GM23248 (cell line): ENCODE measurements at places on chromosomes 1 and 21. TPM values are rescaled to one million over a fixed set of nuclear protein-coding genes. Genes with fewer than 3 reads are reported as not detected.

KRTAP21-2 gene
- not detected in 2 replicates for total RNA-seq

- no peak overlapping the region for H3K4me3 ChIP-seq
- H3K4me1 ChIP-seq, result peaks cover 14% of the 10 kb centered on the region
- DNase-seq, result peak; percentile 44
- no peak overlapping the region for H3K27ac ChIP-seq
Observed at GRCh38 chr21:43372663-43373361, 54.1 kb downstream of the SIK1 start.

DNA sequence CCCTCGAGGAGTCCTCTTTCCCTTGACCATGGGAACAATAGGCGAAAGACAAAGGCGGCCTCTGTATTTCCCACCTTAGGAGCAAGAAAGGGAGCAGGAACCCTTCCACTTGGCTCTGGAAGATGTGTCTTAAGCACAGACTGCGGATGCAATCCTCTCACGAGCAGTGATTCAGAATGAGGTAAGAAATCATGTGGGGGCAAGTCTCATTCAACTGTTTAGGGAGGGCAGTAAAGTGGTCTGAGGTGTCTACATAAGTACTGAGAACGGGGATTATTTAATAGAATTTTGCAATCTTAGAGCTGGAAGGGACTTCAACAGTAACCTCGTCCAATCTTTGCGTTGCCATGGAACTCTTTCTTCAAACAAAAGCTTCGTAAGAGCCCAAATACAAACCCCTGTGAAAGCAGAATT lies 1.6 kb upstream of the DYRK3 start:
- peak; percentile 95 for DNase-seq
- peaks cover 38% of the 10 kb centered on the region for H3K4me1 ChIP-seq
- no peaks in the 10 kb centered on the region for H3K27me3 ChIP-seq
- H3K27ac ChIP-seq, result peak overlapping the region; percentile 94
- H3K36me3 ChIP-seq, result no peaks in the 10 kb centered on the region

- DNase-seq, result no peak
- H3K36me3 ChIP-seq, result peaks cover 12% of the 10 kb centered on the region; the same call in 1 of the 2 replicates
- H3K4me3 ChIP-seq, result no peak overlapping the region
- no peak overlapping the region for H3K27ac ChIP-seq
Observed at GRCh38 chr1:180169640-180170195, 15.0 kb downstream of the QSOX1 start.
